ENCODE measurements at places on chromosomes 4 and X. TPM values are rescaled to one million over a fixed set of nuclear protein-coding genes. Genes with fewer than 3 reads are reported as not detected.

- no peak overlapping the region for H3K4me3 ChIP-seq
- no peaks in the 10 kb centered on the region for H3K4me1 ChIP-seq
- H3K36me3 ChIP-seq: no peaks in the 10 kb centered on the region
These were observed 22.0 kb downstream of the DYNLT3 start for GRCh38 chrX:37825215-37825842.

- H3K4me1 ChIP-seq: peaks cover under 1% of the 10 kb centered on the region
- no peak overlapping the region for H3K4me3 ChIP-seq
- peaks cover 4% of the 10 kb centered on the region for H3K36me3 ChIP-seq
- no peak for DNase-seq
These were observed 67.7 kb downstream of the SLC4A4 start for GRCh38 chr4:71406459-71406963.

- DNase-seq: no peak
- no peaks in the 10 kb centered on the region for H3K36me3 ChIP-seq
- H3K4me3 ChIP-seq: no peak within 1 kb of the TSS
- H3K27me3 ChIP-seq: no peaks in the 10 kb centered on the region
These were observed at the start of gene ODAPH for GRCh38 chr4:75555294-75556164. Gene ODAPH (plus strand): TSS chr4:75556066. CDS start chr4:75556083, 17 bp downstream.

- no peak overlapping the region for H3K27ac ChIP-seq
- no peak overlapping the region for H3K4me3 ChIP-seq
- H3K4me1 ChIP-seq: no peaks in the 10 kb centered on the region
- no peaks in the 10 kb centered on the region for H3K36me3 ChIP-seq
- DNase-seq: no peak
These were observed 123.9 kb downstream of the DCHS2 start for GRCh38 chr4:154367659-154368058.

DNA sequence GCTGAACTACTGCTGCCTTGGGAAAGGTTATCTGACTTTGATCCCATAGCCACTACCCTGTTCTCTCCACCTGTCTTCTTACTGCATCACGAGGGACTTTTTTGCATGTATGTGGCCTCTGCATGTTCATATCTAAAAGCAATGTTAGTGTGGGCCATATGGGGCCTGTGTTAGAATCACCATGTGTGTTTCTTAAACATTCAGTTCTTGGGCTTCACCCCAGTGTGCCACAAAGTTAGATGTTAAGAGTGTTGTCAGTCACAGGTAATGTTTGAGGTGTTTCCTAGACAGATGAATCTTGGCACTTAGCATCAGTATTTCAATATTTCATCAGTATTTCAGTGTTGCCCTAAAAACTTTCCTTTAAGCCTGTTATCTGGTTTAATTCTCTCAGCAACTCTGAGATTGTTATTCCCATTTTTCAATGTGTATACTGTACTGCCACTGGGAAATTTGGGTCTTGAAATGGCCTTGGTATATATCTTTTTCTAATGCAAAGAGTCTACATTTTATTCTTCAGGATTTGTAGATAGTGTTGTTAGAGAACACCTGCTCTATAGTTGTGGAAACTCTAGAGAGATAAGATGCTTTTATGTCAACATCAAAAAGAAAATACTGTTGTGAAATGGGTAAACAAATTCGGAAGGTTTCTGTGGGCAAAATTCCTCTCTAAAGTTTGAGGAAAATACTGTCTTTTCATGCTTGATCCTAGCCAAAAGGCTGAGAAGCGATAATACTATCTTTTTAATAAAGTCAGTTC, 259.7 kb downstream of the BMPR1B start:
- H3K36me3 ChIP-seq: no peaks in the 10 kb centered on the region
- no peaks in the 10 kb centered on the region for H3K27me3 ChIP-seq
- H3K27ac ChIP-seq: no peak overlapping the region

- DNase-seq: no peak
- H3K4me1 ChIP-seq: no peaks in the 10 kb centered on the region
- no peak overlapping the region for H3K4me3 ChIP-seq
- H3K27me3 ChIP-seq: no peaks in the 10 kb centered on the region
These were observed 5.0 kb upstream of the DDX60L start for GRCh38 chr4:168485156-168485910.

GRCh38 chrX:7614616-7615015, 228.4 kb upstream of the VCX start:
- no peaks in the 10 kb centered on the region for H3K4me1 ChIP-seq
- H3K27ac ChIP-seq: no peak overlapping the region
- no peaks in the 10 kb centered on the region for H3K36me3 ChIP-seq
- no peaks in the 10 kb centered on the region for H3K27me3 ChIP-seq

DNA sequence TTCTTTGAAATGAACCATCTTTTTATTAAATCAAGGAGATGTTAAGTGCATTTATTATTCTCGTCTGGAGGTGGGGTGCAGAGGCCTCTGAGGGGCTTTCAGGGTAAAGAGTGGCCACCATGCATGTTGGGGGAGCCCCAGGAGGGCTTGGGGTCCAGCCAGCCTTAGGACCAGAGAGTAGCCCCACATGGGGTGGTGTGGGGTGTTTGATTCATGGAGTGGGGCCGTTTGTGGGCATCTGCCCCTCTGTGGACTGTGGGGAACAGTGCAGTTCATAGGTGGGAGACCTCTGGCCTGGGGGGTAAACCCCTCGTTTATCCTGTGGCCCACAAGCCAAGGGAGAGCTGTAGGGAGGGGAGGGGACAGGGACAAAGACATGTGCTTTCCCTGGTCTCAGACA, 26.9 kb downstream of the HTRA3 start:
- no peak for DNase-seq
- no peaks in the 10 kb centered on the region for H3K27me3 ChIP-seq
- H3K4me3 ChIP-seq: no peak overlapping the region
- H3K4me1 ChIP-seq: no peaks in the 10 kb centered on the region
- no peak overlapping the region for H3K27ac ChIP-seq

DNA sequence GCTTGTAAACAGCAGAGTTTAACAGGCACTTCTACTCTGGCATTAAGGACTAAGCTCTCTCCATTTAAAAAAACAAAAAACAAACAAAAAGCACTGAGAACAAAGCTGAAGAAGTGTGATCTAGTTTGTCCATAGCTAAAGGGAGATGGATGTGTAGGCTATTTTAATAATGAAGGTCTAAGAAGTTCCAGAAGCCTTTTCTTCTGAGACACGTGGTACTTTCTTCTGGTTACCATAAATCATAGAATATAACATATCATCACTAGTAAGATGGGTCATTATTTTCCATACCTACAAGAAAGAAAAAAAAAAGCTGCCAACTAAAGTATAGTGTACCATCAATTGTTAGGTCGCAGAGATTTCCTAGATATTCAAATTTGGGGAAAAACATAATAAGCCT, 722 bp upstream of the NBDY start:
- no peaks in the 10 kb centered on the region for H3K27me3 ChIP-seq
- DNase-seq: no peak
- no peaks in the 10 kb centered on the region for H3K4me1 ChIP-seq
- H3K27ac ChIP-seq: no peak overlapping the region
- H3K4me3 ChIP-seq: no peak overlapping the region
- no peaks in the 10 kb centered on the region for H3K36me3 ChIP-seq

GRCh38 chr4:36712013-36712412, 430.6 kb downstream of the DTHD1 start:
- H3K36me3 ChIP-seq: no peaks in the 10 kb centered on the region
- H3K4me3 ChIP-seq: no peak overlapping the region
- H3K4me1 ChIP-seq: no peaks in the 10 kb centered on the region
- no peaks in the 10 kb centered on the region for H3K27me3 ChIP-seq
- no peak for DNase-seq

DNA sequence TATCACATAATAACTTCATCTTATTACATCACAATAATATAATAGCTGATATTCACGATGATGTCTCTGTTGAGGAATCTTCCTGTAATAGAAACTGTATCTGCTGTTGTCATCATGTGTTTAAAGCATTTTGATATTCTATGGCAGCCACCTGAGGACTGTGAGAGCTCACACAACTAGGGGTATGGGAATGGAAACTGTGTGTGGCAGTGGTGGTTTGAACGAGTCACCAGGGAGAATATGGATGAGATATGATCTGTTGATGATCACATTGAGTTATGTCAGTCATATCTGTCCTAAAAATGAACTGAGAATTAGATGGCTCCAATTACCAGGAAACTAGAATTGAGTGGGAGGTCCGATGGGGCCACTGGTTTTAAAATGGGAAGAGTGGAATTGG, 169.6 kb downstream of the MID1IP1 start:
- no peak overlapping the region for H3K4me3 ChIP-seq
- H3K4me1 ChIP-seq: peaks cover 10% of the 10 kb centered on the region
- no peak overlapping the region for H3K27ac ChIP-seq
- no peaks in the 10 kb centered on the region for H3K36me3 ChIP-seq
- H3K27me3 ChIP-seq: no peaks in the 10 kb centered on the region
- DNase-seq: no peak

DNA sequence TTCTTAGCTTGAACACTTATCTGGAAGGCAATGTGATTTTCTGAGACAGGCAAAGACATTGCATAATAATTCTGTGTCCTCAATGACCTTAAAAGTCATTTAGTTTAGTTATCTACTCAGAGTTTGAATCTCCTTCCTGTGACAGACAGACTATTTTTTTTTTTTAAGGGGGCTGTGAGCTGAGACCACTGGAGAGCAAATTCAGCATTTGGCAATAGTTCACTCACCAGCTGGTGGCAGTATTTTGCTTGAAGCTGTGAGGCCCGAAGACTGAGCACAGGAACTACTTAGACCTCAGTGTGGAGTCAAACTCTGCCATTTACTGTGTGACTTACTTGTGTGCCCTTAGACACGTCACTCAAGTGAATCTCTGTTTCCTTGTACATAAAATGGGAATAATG, 22.9 kb upstream of the CPE start:
- H3K27me3 ChIP-seq: no peaks in the 10 kb centered on the region
- peak; percentile 87 for DNase-seq
- H3K4me1 ChIP-seq: no peaks in the 10 kb centered on the region
- no peak overlapping the region for H3K4me3 ChIP-seq
- no peak overlapping the region for H3K27ac ChIP-seq

- no peaks in the 10 kb centered on the region for H3K27me3 ChIP-seq
- H3K4me1 ChIP-seq: peaks cover 31% of the 10 kb centered on the region
- H3K36me3 ChIP-seq: no peaks in the 10 kb centered on the region
- DNase-seq: no peak
- no peak overlapping the region for H3K4me3 ChIP-seq
These were observed 7.5 kb upstream of the GUCY1A1 start for GRCh38 chr4:155659176-155659575.

GRCh38 chrX:84907324-84907968, 96.2 kb upstream of the APOOL start:
- no peaks in the 10 kb centered on the region for H3K4me1 ChIP-seq
- no peak overlapping the region for H3K27ac ChIP-seq
- no peak overlapping the region for H3K4me3 ChIP-seq
- peak; percentile 32 for DNase-seq

GRCh38 chr4:10684631-10685030, at the start of gene CLNK:
Gene CLNK (minus strand): TSS chr4:10684768. CDS start chr4:10667869, 16,899 bp downstream.
- H3K36me3 ChIP-seq: no peaks in the 10 kb centered on the region
- DNase-seq: no peak
- no peaks in the 10 kb centered on the region for H3K4me1 ChIP-seq

- H3K4me3 ChIP-seq: peak overlapping the region; percentile 15
- no peak for DNase-seq
- peaks cover 6% of the 10 kb centered on the region for H3K4me1 ChIP-seq
- H3K27me3 ChIP-seq: no peaks in the 10 kb centered on the region
- H3K27ac ChIP-seq: peak overlapping the region; percentile 88
- H3K36me3 ChIP-seq: no peaks in the 10 kb centered on the region
These were observed 742 bp upstream of the TAF1 start for GRCh38 chrX:71365356-71365874.

GRCh38 chrX:19860571-19860970, 26.8 kb downstream of the SH3KBP1 start:
- no peak overlapping the region for H3K4me3 ChIP-seq
- H3K27me3 ChIP-seq: peaks cover 10% of the 10 kb centered on the region
- H3K4me1 ChIP-seq: no peaks in the 10 kb centered on the region

DNA sequence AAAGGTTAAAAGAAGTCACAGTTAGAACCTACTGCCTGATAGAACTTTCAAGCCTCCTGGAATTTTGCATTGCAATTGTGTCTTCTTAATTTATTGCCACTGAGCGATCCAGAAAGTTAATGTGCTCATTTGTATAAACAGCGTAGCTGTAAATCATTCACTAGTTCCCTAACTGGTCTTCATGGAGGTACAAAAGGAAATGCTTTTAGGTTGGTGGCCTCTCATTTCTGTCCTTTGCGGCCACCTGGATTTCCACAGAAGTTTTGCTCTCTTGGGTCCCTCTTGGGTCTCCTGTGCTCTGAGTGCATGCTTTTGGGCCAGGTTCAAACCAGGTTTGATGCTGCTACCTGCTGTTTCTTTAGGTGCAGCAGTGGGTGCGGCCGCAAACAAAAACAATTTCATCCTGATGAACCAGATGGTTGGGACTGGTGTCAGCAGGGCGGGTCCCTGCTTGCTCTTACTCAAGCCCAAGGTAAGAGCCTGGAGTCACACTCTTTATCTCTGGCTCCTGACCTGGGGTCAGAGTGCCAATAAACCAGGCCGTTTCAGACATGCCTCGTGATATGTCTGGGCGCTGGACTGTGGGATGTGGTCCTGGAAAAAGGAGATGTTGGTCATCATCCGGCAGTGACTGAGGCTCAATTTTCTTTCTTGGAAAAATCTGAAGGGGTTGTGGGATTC, 270.1 kb downstream of the PTTG2 start:
- DNase-seq: no peak
- no peaks in the 10 kb centered on the region for H3K4me1 ChIP-seq
- H3K27me3 ChIP-seq: no peaks in the 10 kb centered on the region
- no peaks in the 10 kb centered on the region for H3K36me3 ChIP-seq
- H3K4me3 ChIP-seq: no peak overlapping the region

DNA sequence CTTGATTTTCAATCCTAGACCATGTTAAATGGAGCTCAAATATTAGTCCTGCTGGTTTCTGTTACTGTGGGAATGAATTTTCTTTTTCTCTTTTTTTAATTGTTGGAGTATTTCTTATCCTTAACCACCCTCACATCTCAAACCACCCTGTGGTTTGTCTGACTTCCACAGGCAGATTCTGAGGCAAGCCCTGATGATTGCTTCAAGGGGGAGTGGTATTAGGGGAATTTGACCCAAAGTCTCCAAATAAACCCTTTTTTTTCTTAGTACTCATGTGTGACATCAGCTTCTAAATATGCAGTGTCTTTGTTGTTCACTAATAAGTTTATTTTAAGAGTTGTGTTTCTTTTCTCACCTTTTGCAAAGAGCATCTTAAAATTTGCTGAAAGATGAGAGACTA, 810.3 kb downstream of the IL1RAPL1 start:
- DNase-seq: no peak
- no peaks in the 10 kb centered on the region for H3K27me3 ChIP-seq
- H3K4me1 ChIP-seq: no peaks in the 10 kb centered on the region
- no peaks in the 10 kb centered on the region for H3K36me3 ChIP-seq
- H3K4me3 ChIP-seq: no peak overlapping the region
- no peak overlapping the region for H3K27ac ChIP-seq

GRCh38 chr4:180350901-180351300, 1892.3 kb upstream of the TENM3 start:
- H3K27me3 ChIP-seq: no peaks in the 10 kb centered on the region
- no peak overlapping the region for H3K4me3 ChIP-seq
- H3K4me1 ChIP-seq: no peaks in the 10 kb centered on the region
- no peaks in the 10 kb centered on the region for H3K36me3 ChIP-seq
- no peak for DNase-seq

Gene NLGN3
- total RNA-seq: 0.86 TPM

Gene GPR78
- total RNA-seq: not detected

Gene C4orf36
- total RNA-seq: 2.0 TPM

Gene DMP1
- total RNA-seq: not detected

Gene GAGE12E
- total RNA-seq: not detected

Gene TMEM150C
- total RNA-seq: 10.4 TPM

Gene PHOX2B
- not detected for total RNA-seq

Gene GYG2
- 4.6 TPM for total RNA-seq

Gene CXCL3
- 37.0 TPM for total RNA-seq

Gene HAND2
- total RNA-seq: 0.77 TPM

Gene SPARCL1
- total RNA-seq: 294 TPM

Gene SPANXB1
- not detected for total RNA-seq

Gene MAGEA2
- total RNA-seq: not detected

Gene CYSLTR1
- 2.5 TPM for total RNA-seq

Gene GPC3
- 270 TPM for total RNA-seq

Measured in lung (tissue), 17 donors.